ENCODE measurements at places on chromosomes 3 and 15.

DNA sequence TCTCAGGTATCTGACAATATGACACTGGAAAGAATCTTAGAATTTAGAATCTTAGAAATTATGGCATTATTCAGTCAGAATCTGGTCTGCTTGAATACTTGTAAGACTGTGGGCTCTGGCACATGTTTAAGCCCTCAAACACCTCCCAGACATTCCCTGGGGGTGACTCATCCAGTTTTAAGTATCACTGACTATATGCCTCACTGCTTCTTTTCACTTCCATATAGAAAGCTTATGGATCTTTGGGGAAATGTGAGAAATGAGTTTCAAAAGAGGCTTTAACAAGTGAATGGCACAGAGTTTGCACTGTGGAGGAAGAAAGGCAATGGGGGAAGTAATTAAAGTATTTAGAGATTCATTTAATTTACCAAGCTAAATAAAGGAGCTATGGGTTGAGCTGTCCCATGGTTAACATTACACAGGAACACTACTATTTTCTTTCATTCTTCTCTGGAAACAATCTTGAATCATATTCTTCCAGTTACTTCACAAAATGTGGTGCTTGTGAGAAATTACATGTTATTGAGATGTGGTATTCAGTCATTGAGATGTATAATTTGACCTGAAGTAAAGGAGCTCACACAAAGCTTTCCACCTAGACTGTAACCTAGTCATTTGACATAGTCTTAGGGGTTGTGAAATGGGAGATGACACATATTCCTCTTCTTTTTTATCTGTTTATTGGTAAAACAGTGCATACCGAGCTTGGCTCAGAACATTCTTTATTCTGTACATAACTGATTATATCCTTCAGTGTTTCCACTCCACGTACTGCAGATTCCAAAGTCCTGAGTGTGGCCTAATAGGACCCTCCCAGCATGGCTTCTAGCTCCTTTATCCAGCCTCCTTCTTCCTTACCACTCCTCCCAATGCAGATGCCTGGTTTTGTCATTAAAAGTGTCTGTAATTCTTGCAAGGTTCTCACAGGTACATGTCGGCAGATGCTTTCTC is 544.6 kb upstream of the NECTIN3 start:
- peak; percentile 27 for DNase-seq

DNA sequence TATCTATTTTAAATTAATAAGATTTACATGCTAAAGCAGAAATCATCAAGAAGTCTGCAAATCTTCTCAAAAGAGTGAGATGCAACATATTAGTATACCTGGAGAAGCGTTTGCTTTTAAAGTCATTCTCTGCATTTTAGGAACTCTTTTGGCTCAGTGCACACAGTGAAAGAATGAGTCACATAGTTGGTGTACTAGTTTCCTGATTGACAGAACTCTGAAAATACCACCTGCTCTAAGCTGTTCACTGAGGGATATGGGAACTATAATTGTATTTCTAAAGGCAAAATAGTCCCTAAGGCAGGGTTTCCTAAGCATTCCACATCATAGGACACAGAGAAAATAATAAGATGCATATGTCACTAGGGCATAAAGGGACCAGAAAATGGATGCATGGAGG is 838.5 kb downstream of the DIPK2A start:
- no peak for DNase-seq

DNA sequence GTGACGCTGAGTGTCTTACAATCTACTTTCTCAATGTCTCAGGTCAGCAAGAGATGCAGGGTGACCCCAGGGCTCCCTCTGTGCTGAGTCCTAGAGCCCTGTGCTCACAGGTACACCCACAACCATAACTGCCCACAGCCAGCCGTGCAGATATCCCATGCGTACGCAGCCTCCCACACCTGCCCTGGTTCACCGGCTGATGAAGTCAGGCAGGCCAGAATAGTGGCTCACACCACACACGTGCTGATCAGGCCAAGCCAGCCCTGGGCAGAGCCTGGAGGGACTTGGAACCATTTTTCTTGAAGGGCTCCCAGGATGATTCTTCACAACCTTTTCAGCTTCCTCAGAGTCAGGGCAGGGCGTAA is 63.6 kb upstream of the RPL32 start:
- DNase-seq, result no peak

DNA sequence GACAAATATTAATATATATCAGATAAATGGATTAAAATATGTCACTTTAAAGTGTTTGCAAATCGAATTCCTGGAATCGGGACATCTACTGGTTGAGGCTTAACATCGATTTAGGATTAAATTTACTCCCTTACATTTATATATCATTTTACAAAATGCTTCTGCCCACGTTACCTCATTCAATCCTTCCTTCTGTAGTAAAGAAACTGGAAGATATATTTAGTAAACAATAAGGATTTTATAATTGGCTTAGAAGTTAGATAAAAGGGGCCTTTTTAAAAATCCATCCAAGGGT is 1.3 kb downstream of the CLPX start:
- no peak for DNase-seq

- no peak for DNase-seq
Measured at GRCh38 chr3:117567382-117567781, 857.8 kb downstream of the TUSC7 start.

DNA sequence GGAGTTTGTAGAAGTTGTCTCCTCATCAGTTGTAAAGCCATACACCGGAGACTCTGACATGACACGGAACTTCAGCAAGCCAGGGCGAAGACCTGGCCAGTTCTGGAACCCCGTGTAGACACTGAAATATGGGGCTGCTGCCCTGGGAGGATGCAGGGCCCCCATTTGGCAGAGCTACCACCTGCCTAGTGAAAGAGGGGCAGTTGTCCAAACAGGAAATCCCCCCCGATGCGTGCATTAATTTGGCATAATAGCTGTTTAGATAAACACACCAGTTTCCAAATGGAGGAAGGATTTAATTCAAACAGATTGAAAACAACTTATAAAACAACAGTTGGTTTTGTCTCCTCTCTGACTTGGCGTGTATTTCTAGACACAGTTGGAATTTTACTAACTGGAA is 357.2 kb downstream of the GABRG3 start:
- DNase-seq, result no peak

Measured in femur (tissue), 1 donor.